Stimulated activated CD8-positive, alpha-beta memory T cell treated with anti-CD3 and anti-CD28 coated beads, Interleukin-15, amount 100 ng/mL, for 24 hours (primary cell): ENCODE measurements at places on chromosomes 13 and 19.

DNA sequence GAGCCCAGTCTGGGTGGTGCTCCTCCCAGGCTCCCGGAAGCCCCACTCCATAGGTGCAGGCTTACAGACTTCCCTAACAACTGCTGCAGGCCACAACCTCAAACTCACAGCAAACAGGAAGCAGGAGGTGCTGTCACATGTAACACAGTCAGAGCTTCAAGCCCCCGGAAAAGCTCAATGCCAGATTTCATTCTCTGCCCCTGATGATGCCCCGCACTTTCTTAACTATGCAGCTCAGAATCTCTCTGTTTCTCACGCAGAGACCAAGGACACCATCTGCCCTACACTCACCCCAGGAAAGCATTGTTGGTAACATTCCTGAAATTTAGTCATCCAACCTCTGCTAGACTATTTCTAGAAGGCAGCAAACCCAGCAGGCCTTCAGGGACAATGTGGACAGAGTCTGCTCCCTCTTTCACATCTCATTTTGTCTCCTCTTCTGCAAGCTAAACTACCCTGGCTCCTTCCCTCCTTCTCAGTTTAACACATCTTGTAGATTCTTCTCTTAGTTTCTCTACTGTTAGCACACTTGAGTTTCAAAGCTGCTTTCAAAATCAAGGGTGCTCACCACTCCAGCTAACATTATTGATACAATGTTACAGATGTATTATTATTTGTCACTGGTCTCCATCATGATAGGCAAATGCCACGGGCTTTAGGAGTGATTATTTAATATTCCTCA, 162.5 kb downstream of the KCTD12 start:
- no peak for DNase-seq

GRCh38 chr19:47243776-47244547, 12.4 kb upstream of the CCDC9 start:
- peak; percentile 88 for DNase-seq

DNA sequence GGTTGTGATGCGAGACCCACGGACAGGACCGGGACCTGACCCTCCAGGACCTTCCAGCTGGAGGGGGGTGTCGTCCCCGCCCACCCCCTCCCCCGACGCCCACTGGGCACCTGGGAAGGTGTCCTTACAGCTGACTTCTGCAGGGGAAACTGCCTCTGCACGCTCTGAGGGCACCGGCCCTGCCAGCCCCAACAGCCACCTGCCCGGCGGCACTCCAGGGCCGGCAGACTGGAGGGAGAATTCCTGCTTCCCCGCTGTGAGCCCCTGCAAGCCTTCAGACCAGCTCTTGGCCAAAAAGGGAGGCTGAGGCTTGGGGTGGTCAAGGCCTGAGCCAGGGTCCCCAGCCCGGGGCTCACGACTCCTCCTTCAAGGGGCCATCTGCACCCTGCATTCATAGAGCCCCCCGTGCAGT, 1.2 kb downstream of the CNN2 start:
- DNase-seq: no peak

- DNase-seq: no peak
Measured at GRCh38 chr19:2491130-2491801, 15.3 kb downstream of the GADD45B start.

GRCh38 chr19:50242581-50242980, 39.2 kb downstream of the MYH14 start:
- no peak for DNase-seq

DNA sequence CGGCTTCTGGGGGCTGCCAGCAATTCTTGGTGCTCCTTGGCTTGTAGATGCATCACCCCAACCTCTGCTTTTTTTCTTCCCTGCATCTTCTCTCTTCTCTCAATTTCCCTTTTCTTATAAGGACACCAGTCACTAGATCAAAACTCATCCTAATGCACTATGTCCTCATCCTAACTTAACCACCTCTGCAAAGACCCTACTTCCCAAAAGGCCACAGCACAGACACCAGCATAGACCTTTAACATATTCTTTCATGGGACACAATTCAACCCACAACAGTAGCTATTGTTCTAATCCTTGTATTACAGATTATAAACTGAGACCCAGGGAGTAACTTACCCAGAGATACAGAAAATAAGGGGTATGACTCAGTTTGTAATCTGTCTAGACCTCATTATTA, 47.0 kb downstream of the RUBCNL start:
- no peak for DNase-seq

GRCh38 chr13:39095500-39095899, 57.2 kb downstream of the NHLRC3 start:
- no peak for DNase-seq

- no peak for DNase-seq
Measured at GRCh38 chr19:54418030-54418929, 3.0 kb downstream of the TTYH1 start.

- DNase-seq: no peak
Measured at GRCh38 chr19:15282311-15282705, 50.0 kb downstream of the BRD4 start.

DNA sequence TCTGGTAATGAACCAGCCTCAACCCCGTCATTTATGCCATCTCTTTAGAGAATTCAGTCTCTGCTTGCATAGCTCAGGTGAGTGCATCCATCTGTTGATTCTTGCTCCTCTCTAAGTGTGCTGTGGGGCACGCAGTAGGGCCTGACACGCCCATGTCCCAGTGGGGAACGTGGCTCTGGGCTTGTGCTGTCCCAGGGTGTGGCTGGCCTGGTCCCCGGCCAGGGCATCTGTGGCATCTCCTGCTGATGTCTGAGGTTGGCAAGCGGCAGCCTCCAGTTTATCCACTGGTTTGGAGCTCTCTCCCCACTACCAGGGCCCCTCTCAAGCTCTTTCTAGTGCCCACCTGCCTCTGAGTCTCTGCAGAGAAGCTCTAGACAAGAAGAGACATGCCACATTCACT, 146.6 kb upstream of the GJB6 start:
- DNase-seq: no peak

GRCh38 chr13:109699628-109700071, 86.7 kb downstream of the IRS2 start:
- no peak for DNase-seq

DNA sequence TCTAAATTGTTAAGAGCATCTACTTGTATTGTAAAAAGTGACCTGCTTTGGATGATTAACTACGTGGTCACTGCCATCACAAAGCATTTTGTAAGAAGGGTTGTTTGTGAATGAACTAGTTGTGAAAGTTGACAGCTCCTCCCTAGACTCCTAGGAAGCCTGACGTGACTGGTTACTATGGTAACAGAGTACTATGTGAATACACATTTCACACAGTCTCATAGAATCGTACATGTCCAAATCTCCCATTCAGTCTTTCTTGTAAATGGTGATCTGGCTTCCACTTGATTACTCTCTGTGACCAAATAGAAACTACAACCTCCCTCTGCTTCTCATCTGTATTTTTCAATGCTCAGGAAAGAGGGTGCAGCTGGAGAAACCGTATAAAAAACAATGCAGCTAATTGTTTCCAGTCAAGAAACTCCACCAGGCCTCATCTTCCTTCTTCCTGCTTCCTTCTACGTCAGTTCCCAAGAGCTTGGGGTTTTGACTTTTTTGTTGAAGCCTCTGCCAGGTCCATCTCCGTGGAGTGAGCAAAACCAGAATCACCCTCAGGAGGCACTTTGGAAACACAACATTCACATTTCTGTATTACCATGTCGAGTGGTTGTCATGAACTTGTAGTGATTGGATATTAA, 83.4 kb downstream of the GPC6 start:
- DNase-seq: no peak

DNA sequence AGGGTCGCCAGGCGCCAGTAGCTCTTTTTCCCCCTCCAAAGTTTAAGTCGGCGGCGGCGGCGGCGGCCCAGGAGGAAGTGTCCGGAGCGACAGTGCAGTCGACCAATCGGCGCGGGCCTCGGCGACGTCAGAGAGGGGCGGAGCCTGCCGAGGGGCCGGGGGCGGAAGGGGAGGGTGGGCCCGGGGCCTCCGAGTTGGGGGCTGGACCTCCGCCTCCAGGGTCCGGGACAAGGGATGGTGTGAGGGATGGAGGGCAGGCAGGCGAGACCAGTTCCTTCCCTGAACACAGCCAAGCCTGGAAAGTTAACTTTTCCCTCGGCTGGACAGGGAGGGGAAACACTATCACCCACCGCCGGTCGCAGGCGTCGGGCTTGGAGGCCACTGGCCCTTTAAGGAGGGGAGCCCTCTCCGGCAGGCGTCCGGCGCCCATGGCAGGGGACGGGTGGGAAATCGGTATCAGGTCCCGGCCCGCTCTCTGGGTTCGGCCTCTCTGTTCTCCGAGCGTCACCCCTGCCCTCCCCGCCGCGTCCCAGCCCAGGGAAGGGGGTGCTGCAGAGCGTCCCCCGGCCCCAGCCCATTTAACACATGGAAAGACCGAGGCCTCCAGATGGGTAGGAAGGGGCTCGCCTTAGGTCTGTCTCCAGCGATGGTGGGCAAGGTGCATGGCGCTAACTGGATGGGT, at the start of gene PRKD2:
Gene PRKD2 (minus strand): TSS at position 81 of the 682 bp plus-strand sequence. CDS start 744 bp downstream, outside the sequence.
- DNase-seq: peak; percentile 84

GRCh38 chr13:77579959-77580358, 44.5 kb downstream of the SCEL start:
- DNase-seq: no peak

- DNase-seq: no peak
Measured at GRCh38 chr19:53462861-53463260, 4.7 kb upstream of the ZNF813 start.

DNA sequence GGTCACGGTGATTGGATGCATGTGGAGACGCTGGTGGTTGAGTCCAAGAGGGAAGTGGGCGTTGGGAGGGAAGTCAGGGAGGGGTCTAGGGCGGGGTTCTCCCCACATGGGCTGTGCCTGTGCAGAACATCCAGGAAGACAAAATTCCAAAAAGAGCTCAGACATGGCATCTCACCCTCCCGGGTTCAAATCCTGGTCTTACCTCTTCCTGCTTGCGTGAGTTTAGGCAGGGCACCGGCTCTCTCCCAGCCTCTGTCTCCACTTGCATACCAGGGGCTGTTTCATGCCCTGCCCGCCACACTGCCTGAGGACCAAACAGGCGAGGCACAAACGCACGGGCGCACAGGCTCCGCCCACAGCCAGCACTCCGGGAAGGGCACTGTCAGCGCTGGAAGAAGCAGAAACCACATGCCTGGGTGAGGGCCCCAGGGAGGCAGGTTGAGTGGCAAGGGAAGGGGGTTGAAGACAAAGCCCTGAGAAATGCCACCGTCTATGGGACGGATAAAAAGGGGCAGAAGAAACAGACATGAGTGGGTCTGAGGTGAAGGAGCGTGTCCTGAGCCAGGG, 123.6 kb upstream of the SOX1 start:
- DNase-seq: no peak

DNA sequence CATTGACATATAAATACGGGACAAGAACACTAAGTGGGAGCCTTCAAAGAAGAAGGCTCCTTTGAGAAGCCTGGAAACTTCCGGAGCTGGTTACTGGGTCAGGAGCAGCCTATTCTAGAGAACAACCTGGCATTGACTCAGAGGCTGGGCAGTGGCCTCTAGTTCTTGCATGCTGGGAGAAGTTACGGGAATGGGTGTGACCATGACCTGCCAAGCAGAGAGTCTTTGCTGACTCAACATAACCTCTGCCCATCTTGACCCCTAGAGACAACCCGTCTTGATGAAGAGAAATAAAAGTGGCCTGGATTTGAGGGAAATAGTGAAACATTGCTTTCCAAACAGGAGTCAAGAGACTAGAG, 21.0 kb downstream of the STARD13 start:
- DNase-seq: no peak

DNA sequence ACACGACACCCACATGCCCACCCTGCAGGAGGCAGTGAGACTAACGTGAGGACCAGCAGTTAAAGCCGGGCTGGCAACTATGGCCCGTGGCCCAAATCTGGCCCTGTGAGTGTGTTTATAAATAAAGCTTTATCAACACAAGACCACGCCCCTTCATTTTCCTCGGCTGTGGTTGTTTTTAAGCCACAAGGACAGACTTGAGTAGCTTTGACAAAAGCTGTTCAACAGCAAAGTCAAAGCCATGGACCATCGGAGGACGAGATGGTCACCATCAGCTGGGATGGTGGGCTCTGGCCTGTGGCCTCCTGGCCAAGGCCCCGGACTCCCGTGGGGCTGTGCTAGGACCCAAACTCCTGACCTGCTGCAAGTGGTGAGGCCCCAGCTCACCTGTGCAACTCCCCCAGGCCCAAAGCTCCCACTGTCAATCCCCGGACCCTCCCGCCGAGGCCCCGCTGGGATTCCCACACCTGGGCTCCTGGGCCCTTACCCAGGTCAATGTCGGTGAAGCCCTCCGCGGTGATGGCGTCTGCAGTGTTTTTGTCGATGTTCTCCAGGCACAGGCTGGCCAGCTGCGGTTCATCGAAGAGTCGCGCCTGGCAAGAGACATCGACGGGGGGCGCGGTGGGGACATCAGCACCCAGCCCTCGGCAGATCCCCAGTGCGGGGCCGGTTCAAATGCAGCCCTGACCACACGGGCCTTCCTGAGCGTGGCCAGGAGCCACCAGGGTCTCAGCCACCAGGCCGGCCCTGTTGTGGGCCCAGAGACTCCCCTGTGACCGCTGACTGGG, 25.1 kb downstream of the BTBD2 start:
- DNase-seq: no peak

DNA sequence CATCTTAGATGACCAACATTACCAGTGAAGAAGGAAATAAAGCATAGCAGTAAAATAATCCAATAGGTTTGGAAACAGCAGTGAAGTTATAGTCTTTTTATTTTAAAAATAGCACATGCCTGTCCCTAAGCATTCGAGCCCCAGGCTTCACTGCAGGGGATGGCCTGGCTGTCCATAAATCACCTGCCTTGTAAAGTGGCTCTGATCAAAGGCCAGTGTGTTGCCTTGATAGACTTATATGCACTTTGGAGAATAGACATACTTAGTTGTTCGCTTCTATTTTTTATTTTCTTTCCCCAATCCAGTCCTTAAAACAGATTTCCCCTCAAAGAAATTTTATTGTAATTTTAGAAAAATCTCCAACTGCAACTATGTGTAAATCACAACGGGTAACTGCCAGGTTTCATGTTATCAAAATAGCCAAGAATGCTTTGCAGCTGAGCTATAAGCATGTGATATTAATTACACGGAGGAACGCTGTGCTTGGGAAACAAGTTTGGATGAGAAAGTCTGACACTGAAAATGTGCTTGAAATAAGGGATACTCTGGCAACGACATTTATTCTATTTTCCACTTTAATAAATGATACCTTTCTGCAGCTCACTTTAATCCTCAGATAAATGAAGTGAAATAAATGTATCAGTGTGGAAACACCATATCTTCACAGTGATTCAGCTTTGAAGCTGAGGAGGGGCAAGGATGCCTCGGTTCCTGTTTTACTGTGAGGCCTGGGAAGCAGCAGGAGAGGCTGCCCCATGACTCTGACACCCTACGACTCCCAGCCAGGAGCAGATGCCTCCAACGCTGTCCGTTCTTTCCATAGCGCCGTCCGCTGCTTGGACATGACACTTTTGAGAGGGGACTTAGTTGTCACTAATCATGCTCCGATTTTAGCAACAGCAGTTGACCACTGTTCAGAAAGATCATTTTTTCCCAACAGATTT, 5.5 kb upstream of the METTL21C start:
- DNase-seq: no peak

GRCh38 chr19:17211547-17212446, 3.4 kb upstream of the USE1 start:
- DNase-seq: no peak
